ENCODE measurements at places on chromosomes 13 and 19.

GRCh38 chr13:80486402-80486801 is 145.5 kb upstream of the SPRY2 start:
- DNase-seq: no peak

DNA sequence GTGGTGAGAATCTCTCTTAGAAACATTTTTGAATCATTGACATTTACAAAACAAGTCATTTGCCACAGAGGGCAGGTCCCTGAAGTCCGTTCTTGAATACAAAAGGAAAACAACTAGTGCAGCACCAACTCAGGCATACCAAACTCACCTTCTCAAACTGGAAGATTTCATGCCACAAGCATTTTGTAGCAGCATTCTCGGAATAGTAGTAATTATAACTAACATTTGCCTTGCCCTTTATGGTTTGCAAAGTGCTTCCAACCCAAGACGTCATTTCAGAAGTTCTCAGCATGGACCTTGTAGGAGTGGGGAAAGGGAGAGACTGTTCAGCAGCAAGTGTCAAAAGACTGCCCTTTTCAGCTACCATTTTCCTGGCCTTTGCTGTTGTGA is 344.6 kb downstream of the RFC3 start:
- DNase-seq: no peak

DNA sequence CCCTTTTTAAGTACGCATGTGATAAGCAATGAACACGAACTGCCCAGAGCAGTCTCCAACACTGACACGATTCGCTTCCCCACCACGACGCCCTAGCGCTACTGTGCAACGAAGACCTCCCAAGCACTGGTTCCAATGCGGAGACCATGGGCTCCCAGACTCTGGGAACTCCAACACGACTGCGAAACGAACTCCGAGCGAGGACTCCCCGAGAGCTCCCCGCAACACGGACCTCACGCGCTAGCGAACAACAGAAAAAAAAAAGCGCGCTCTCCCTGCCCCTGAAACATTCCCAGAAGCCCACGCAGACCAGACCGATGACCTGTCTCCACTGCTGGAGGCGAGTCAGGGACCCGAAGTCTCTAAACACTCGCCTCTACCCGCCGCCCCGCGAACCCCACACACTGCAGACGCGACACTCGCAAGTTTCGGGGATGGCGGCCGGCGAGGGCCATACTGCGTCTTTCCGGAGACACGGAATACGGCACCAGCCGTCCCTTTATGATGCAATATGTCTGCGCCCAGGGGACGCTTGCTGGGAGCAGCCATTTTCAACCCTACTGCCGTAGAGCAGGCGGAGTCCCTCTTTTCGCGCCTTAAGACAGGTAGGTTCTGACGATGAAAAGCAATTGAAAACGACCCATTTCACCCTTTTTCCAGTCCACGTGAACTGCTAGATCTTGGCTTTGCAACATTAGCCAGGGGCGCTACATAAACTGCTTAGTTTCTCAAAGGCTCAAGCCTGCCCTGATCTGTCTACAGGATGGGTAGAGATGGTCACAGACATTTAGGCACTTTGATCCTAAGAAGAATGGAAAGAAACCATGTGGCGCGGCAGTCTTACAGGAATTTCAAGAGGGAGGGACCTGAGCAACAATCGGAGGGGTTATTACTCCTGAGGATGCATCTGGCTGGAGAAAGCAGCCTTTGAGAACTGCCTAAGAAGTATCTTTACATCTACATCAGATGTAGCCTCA is at the start of gene ZNF577:
TSS of gene ZNF577 (minus strand) at position 430 of the 977 bp plus-strand sequence. CDS start 7,569 bp downstream, outside the sequence.
- DNase-seq: no peak

GRCh38 chr19:17281391-17282304 is at the start of gene ANKLE1:
TSS of gene ANKLE1 (plus strand) at chr19:17281901. CDS start at chr19:17281921, 20 bp downstream.
- no peak for DNase-seq

GRCh38 chr13:110366733-110367132 is 59.6 kb downstream of the COL4A2 start:
- no peak for DNase-seq

DNA sequence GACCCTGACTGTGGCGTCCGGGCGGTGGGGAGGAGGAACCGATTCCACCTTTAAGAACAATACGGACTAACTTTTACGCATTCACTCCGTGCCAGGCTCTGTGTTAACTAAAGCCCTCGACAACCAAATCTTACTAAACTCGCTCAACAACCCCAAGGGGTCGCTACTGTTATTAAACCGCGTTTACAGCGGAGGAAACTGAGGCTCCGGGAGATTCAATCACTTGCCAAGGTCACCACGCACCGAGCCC is 1.2 kb downstream of the SAMD1 start:
- no peak for DNase-seq

DNA sequence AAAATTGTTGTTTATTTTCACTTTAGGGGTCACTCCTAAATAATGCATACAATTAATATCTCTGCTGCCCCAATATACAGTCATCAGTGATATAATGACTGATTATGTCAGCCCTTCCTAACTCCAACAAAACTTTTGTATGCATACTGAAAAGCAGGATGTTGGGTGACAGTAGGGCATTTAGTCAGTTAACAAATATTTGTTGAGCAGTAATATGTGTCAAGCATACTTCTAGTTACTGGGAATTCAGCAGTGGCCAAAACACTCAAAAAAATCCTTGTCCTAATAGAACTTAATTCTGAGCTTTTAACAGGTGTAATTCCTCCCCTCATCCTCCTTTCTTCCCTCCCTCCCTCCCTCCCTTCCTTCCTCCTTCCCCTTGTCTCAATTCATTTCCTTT is 560.7 kb upstream of the KLHL1 start:
- DNase-seq: no peak

GRCh38 chr19:48965040-48965805 is at the start of gene FTL:
TSS of gene FTL (plus strand) at chr19:48965309. CDS start at chr19:48965508, 199 bp downstream.
- peak; percentile 95 for DNase-seq

- DNase-seq: no peak
These were observed at the start of gene SERP2 for GRCh38 chr13:44373601-44374347. TSS of gene SERP2 (plus strand) at chr13:44373824. CDS start at chr13:44374026, 202 bp downstream.

DNA sequence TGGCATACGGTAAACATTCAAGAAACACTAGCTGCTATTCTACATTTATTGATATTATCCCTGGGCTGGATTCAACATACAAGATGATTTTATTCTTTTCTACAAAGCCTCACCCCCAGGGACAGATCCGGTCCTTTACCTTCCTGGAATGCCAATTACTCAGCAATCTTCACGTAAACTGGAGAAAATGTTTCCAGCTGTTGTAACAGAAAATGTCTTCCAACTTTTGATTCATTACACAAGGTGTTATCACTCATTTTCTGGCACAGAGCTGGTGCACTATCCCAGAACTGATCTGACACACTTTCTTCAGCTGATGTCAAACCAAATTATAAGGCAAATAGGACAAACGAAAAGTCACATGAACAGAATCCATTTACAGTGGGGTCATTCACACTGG is 33.1 kb downstream of the DCLK1 start:
- DNase-seq: no peak

DNA sequence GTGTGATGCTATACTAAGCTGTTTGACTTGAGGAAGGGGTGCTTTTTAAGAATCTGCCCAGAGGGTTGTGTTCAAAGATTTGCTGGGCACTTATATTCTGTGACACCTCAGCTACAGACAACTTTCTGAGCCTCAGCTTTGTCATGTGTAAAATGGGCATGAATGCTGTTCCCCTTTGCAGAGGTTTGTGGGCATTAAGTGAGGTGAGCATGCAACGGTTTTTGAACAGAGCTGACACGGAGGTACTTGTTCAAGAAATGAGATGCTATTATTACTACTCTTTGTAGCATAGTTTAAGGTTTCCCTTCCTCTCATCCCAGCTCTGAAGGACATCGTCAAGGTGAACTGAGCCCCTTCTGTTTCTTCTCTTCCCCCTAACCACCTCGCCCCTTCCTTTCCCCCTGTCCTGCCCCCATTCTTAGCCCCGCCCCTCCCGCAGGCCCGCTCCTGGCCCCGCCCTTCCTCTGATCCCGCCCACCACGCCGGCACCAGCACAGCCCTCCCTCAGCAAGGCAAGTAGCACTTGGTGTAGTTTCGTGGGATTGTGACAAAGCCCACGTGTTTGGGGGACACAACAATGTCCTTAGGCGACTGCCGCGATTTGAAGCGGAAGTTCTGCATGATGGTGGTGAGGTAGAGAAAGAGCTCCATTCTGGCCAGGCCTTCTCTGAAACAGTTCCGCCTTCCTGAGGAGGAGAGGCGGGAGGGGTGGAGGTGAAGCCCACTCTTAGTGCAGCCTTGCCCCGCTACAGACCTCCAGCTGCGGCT is 26.1 kb upstream of the CYP2A7 start:
- DNase-seq: no peak

DNA sequence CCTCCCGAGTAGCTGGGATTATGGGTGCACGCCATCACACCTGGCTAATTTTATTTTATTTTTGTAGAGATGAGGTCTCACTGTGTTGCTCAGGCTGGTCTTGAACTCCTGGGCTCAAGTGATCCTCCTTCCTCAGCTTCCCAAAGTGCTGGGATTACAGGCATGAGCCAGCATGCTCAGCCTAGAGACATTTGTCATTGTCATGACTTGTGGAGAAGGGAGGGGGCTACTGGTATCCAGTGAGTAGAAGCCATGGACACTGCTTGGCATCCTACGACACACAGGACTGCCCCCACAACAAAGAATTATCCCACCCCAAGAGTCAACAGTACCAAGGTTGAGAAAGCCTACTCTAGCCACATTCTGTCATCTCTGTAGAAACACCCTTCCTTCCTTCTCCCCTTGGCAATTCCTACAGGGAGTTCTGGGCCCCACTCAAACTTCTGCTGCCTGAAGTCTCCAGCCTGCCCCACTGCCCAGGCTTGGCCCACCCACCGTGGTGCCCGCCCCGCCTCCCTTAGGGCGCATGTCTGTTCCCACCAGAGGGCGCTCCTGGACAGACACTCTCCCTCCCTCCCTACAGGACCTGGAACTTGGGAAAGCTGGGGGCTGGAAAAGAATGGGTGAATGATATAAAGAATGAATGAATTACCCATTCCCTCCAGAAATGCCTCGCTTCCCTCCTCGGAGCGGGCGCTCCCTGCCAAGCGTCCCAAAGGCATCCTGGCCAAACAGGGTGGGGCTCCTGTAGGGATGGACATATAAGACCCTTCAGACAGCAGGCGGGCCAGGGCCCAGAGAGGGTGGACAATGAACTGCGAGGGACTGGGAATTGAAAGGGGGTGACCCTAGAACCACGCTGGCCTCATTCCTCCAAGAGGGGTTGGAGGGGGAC is 5.5 kb upstream of the EMP3 start:
- peak; percentile 54 for DNase-seq

GRCh38 chr13:49635599-49636433 is 7.5 kb downstream of the ARL11 start:
- no peak for DNase-seq

DNA sequence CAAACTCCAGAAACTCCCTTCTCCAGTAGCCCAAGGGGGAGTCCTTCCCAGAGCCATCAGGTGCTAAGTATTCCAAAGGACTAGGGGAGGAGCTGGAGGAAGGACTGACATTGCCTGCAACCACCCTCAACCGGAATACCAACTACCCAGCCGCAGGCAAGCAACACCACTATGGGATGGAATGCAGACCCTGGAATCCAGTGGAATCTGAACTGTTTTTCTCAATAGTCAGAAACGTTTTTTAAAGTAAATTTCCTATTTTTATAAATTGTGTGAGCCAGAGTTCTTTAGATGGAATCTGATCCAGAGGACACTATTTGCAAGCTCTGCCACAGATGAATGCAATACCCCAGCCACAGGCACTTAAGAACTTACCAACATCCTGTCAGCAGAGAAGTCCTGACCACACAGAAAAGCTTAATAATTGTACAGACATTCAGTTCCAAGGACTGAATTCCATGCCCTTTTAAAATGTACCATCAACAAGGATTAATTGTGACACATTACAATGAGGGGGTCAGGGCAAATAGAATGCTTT is 92.1 kb downstream of the USP12 start:
- DNase-seq: no peak

DNA sequence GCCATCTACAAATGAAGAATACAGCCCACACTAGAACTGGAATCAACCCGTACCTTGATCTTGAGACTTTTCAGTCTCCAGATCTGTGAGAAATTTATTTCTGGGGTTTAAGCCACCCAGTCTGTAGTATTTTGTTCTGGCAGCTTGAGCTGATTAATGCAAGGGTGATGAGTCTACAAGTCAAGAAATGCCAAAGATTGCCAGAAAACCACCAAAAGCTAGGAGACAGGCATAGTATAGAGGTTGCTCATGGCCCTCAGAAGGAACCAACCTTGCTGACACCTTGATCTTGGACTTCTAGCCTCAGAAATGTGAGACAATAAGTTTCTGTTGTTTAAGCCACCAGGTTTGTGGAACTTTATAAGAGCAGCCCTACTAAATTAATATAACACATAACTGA is 428.2 kb upstream of the KLF12 start:
- no peak for DNase-seq

- DNase-seq: no peak
These were observed 17.6 kb downstream of the RANBP3 start for GRCh38 chr19:5960005-5961001.

DNA sequence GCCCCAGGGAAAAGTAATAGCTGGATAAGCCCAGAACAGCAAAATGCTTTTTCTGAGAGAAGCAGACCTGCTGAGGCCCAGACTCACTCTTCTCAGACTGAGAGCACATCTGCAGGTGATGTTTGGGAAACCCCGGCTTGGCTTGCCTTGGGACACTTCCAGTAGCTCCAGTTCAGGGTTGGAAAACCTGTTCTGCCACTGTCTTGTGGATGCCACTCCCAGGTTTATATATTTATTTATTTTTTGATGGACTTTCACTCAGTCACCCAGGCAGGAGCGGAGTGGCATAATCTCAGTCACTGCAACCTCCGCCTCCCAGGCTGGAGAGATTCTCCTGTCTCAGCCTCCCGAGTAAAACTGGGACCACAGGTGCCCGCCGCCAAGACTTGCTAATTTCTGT is 8.0 kb upstream of the SMARCA4 start:
- DNase-seq: no peak

DNA sequence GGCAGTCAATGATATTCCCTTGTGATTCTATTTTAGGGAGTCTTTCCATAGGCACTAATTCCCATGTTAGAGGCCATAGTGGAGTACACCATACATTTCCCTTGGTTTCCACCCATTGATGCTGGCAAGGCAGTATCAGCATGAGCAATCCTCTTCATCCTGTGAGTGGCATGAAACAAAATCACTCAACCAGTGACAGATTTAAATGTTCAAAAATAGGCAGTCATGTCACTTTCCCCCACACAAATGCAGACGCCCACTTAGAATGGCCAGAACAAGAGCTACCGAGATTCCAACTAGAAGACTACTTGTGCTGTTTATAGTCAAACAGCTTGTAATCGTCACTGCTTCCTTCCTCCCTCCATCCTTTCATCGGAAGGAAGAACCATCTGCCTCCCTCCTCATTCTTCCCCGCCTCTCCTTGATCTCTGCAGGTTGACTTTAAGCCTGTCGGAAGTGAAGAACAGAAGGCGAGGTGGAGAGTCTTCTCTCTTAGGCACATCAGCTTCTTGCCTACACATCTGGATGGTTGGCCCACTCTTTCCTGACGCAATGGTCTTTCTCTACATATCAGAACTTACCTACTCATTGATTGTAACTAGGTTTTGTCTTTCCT is 22.6 kb downstream of the RASL11A start:
- DNase-seq: no peak

GRCh38 chr13:24053519-24054251 is 106.8 kb upstream of the SPATA13 start:
- DNase-seq: peak; percentile 86
